ENCODE measurements at places on chromosomes 5 and 9.

GRCh38 chr5:124289130-124289529, 457.3 kb downstream of the ZNF608 start:
- DNase-seq = peak; percentile 60

GRCh38 chr5:170439223-170439943, 50.2 kb upstream of the KCNMB1 start:
- DNase-seq = no peak

GRCh38 chr9:72718503-72718902, 197.1 kb downstream of the TMC1 start:
- DNase-seq = no peak

GRCh38 chr5:38023799-38024198, 184.0 kb upstream of the GDNF start:
- no peak for DNase-seq

GRCh38 chr9:113614843-113615648, 151.5 kb downstream of the RGS3 start:
- peak; percentile 94 for DNase-seq

- no peak for DNase-seq
These were observed 13.6 kb upstream of the CAST start for GRCh38 chr5:96648593-96648992.

DNA sequence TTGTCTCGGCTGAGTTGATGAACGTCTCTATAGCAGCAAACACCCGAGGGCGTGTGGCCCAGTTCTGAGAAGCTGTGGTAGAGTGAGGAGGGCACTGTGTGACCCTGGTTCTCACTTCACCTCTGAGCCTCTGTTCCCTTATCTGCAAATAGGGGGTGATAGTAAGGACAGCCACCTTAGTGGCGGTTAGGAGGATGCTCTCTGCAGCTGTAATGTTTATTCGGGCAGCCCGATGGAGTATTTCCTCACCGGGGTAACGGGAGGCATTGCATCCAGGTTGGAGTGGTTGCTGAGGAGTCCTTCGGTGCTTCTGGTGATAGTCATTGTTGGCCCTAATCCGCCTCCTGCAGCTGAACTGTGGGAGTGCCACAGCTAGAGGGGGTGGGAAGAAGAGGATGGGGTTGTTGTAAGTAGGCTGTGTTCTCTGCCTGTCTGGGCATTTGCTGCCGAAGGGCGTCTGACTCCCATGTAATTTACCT, 13.9 kb downstream of the PRRC2B start:
- DNase-seq = peak; percentile 32

GRCh38 chr5:8714861-8715260, 831.0 kb downstream of the SEMA5A start:
- DNase-seq = no peak

DNA sequence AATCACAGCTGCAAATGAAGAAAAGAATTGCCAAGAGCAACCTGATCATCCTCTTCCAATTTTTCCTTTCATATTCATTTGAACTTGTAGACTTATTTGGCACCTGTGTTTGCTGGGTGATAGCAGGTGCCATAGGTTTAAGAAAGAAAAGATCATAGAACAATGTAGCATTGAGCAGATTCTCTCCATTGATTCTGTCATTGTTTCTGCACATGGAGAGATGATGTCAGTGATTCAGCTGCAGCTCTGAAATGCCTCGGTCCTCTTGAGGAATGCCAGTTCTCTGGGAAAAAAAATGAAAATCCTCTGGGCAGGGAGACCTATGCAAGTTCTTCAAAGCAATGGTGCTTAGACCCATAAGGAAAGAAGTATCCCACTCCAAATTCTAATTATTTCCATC, 418.1 kb upstream of the KLF4 start:
- no peak for DNase-seq

GRCh38 chr9:69951411-69951810, 92.2 kb upstream of the MAMDC2 start:
- no peak for DNase-seq

GRCh38 chr5:124060413-124061067, 548.6 kb downstream of the CSNK1G3 start:
- DNase-seq = no peak

DNA sequence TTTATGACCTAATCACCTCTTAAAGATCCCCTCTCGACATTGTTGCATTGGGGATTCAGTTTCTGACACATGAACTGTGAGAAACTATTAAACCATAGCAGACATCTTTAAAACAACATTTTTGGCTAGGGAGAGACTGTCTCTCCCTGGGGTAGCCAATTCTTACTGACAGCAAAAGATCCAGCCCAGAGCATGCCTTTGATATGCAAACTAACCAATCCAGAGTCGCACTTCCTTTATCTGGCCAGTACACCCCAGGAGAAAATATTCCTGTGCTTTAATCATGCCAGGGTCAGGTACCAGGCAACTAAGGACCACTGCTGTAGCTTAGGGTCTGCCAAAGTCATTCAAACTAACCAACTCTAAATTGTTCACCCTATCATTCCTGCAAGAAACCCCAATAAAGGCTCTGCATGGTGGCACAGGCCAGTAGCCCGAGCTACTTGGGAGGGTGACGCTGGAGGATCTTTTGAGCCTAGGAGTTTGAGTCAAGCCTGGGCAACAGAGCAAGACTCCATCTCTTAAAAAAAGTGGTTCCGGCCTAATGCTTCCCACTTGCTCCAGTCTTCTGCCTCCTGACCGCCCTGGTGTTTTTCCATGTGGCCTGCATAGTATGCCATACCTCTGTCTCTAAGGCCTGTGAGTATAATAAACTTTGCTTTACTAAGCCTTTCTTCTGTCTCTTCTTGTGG, 62.3 kb upstream of the DAPK1 start:
- DNase-seq = no peak

- peak; percentile 75 for DNase-seq
These were observed 168.5 kb upstream of the GAS1 start for GRCh38 chr9:87115785-87116184.

DNA sequence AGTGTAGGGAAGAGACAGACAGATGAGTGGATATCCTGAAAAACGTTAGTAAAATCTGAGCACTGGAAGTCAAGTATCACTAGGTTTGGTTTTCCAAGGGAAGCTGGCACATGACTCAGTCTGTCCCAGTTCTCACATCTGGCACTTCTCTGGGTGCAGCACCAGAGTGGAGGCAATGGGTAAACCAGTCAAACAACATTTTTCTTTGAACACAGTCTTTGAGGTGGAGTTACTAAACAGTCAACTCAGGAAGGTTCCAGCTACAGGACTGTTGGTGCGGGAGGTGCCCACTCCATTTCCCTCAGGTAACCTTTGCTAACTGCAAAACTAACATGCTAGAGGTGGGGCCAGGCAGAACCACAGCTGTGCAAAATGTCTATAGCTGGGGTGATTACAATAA, 301.4 kb upstream of the RFX3 start:
- DNase-seq = no peak

DNA sequence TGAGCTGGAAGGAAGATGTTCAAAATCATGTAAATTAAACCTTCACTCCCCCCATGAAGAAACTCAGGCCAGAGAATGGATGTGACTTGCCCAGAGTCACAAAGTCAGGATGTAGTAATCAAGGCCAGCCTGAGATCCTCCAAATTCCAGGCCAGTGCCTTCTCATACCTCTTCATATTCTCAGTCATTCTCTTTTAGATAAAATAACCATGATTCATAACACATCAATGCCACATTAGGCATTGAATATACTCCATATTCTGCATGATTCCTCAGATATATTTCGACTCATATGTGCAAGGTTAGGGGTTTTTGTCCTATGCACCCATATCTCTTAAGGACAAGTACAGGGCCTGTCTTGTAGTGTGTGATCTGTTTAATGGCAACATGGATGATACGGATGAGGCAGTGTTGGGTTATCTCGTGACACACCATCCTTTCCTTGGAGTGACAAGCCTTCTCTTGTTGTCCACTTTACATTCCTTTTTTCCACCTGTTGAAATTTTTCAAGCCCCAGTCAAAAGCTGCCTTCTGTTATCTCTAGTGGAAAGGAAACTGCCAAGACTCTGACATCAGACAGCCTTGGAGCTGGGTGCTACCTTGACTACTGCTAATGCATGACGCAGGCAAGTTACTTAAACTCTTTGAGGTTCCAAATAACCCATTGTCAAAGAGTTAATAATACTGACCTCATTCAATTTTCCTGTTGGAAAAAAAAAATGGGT, 227.5 kb upstream of the NR4A3 start:
- no peak for DNase-seq

DNA sequence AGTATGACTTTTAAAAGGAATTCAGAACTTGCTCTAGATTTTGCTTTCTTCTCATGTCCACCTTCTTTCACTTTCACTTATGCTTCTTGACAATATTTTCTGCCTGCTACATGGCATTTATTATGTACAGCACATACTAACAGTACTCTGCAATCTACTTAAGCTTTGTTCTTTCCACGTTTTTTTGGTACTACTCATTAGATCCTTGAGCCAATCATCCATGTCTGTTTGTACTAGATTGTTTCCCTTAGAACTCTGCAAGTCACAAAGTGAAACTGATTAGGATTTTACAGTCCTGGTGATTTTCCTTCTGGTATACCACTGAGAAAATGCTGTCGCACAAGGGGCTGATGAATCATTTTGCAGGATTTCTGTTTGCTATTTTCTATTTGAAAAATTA, 78.3 kb downstream of the PARP8 start:
- DNase-seq = no peak

DNA sequence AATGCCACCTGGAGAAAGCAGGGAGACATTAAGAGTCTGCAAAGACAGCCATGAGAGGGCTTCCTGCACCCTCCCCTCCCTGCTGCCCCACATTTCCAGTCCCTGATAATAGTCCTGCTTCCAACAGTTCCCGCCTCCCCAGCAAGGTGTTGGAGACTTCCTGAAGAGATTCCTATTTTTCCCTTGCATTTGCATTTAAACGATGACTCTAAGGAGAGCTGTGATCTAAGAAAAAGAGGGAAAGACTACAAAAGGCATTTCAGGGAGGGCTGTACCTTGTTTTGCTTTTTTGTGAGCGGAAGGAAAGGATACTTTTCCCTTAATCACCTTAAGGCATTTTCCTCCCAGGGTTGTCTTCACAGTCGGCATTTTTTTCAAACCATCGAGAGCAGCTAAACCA, 62.1 kb downstream of the GAS1 start:
- DNase-seq = no peak

DNA sequence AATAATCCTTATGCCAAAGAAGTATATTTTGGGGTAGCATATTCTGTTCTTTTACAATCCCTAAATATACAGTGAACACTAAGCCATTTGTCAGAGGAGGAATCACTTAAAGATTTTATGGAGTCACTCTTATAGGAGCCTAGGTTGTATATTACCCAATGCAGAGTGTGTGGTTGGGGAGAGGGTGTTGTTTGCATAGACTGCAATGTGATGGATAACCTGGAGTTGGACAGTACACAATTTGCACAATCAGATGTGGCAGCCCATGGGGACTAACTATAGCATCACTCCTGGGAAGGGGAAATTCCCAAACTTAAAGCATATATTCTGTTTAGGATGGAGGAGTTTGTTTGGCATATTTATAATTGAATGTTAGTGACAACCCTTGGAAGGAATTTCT, 9.6 kb upstream of the NDFIP1 start:
- DNase-seq = no peak

GRCh38 chr9:111035543-111036428, 2.5 kb downstream of the LPAR1 start:
- no peak for DNase-seq

GRCh38 chr9:129166623-129167557, 11.2 kb downstream of the IER5L start:
- peak; percentile 72 for DNase-seq

DNA sequence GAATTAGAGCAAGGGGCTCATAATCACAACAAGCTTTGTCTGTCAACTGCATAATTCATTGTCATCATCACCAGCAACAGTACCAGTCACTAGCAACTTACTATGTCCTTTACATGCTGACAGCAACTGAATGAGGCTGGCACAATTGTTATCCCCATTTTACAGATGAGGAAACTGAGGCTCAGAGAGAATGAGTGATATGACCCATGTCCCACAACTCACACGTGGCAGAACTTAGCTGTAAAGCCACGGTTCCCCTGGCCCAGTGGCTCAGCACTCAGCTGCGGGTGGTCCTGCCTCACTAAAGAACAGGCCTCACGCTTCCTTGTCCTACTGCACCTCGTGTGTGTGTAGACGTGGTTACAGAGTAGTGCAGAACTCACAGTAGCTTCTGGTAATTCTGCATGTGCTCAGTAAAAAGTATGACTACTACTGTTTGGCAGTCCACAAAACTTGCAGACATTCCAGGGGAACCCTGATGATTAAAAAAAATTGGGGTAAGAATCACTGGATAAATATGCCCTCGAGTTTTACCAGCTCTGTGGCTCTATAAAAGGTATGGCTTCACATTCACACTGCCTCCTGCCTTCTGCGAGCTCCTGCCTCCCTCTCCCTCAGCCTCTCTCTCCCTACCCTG, 30.2 kb downstream of the AFAP1L1 start:
- no peak for DNase-seq

Measured in muscle of back (tissue), 13 donors.